Stimulated activated CD4-positive, alpha-beta T cell treated with anti-CD3 and anti-CD28 coated beads, Interleukin-2, amount 100 ng/mL, for 24 hours (primary cell): ENCODE measurements at places on chromosomes 1 and 21.

DNA sequence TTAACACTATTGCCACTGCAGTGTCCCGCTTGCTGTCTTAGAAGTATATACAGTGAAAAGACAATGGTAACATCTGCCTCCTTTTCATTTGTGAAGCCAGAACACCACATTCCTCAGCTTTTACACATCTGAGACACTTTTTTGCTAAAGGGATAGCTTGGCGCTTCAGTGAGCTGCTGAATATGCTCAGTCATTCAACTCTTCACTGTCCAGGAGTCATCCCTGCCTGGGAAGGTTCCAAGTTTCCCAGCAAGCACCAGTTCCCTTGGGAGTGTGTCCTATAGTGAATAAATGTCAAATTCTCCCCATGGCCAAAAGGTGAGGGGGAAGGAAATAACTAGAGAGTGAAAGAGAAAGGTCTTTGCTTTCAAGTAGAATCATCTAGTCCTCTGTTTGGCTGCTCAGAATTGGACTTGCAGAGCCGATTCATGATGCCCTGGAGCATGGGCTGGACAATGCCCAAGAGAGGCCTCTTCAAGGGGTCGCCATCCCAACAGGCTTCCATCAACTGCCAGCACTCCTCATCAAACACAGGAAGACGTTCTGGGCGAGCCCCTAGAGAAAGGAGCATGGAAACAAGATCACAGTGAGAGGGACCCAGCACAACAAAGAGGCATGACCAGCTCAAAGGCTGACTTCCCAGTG lies 25.5 kb upstream of the RBBP5 start:
- DNase-seq = no peak

- no peak for DNase-seq
These were observed 304.3 kb upstream of the ESRRG start for GRCh38 chr1:217027403-217028080.

GRCh38 chr1:11797525-11798216 lies 8.1 kb downstream of the MTHFR start:
- no peak for DNase-seq

- DNase-seq = no peak
These were observed 158.2 kb downstream of the ZSCAN20 start for GRCh38 chr1:33630686-33631085.

DNA sequence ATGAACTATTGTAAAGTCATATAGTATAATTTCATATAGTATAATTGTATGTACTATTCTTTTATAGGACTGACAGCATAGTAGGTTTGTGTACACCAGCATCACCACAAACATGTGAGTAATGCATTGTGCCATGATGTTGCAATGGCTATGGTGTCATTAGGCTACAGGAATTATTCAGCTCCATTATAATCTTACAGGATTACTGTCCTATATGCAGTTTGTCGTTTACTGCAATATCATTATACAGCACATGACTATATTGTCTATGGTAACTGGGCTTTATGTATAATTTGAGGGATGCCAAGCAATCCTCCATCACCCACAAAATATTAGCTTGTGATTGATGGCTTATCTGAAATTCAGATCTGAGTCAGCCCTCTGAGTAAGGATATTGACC lies 54.2 kb upstream of the PBX1 start:
- no peak for DNase-seq
